GM12865 (cell line): ENCODE measurements at places on chromosomes 16 and 17.

GRCh38 chr17:6299275-6299674 lies 135.6 kb downstream of the AIPL1 start:
- DNase-seq, result no peak

- no peak for DNase-seq
Observed at GRCh38 chr16:71315269-71315668, 26.1 kb upstream of the CMTR2 start.

DNA sequence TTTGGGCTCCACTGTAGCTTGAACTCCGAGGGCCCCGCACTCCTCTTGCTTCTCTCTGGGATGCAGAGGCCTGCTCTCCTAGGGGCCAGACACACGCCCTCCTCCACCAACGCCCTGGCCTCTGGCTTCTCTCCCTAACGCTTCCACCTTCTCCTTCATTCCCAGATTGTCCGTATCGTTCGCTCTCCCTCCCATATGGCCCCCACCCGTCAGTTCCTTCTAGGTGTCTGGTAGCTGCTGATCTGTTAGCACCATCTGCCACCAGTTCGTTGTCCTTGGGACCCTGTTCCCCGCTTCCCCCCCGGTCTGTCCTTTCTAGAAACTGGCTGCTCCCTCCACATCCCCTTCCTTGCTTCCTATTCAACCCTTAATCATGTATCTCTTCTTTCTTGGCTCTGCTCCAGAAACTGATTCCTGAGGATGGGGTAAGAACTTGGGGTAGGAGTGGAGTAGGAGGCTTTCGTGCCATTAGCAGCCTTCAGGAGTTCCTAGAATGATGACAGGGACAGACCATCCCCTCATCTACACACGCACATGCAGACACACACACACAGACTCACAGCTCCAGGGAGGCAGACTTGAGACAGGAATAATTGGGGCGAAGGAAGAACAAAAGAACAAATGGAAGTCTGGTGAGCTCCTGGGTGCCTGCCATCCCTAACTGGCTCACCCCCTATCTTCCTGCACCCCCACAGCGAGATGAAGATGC lies 4.3 kb downstream of the ATP1B2 start:
- DNase-seq, result no peak

DNA sequence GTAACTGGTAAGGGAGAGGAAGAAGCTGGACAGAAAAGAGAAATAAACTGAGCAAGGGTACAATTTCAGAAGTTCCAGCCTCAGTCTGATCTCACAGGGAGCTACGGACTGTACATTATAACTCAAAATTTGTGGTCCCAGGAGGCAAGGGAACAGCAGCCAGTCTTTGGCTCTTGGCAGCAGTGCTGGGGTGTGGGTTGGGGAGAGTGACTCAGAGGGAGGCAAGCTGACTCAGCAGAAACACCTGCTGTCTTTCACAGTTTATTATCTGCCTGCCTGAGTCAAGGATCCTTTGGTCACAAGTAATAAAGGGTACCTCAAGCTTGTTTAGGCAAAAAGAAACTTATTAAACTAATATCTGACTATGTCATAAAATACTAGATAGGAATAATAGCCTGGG lies 73.5 kb upstream of the KIF2B start:
- DNase-seq, result no peak

DNA sequence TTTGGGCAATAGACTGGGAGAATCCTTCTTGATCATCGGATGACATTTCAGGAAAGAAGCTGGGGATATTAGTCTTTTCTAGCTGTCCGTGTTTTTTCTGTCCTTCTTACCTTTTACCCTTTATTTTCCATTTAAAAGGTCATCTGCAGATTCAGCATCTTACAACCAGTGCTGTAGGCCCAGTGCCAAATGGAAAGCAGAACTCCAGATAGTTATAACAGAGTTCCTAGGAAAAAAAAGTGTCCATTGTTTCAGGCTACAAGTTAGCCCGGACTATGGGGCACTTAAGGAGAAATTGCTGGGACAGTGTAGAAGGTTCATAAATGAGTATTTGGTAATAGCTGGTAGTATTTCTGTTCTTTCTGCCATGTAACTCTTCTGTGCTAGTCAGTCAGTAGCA lies 28.4 kb downstream of the LDHD start:
- no peak for DNase-seq

DNA sequence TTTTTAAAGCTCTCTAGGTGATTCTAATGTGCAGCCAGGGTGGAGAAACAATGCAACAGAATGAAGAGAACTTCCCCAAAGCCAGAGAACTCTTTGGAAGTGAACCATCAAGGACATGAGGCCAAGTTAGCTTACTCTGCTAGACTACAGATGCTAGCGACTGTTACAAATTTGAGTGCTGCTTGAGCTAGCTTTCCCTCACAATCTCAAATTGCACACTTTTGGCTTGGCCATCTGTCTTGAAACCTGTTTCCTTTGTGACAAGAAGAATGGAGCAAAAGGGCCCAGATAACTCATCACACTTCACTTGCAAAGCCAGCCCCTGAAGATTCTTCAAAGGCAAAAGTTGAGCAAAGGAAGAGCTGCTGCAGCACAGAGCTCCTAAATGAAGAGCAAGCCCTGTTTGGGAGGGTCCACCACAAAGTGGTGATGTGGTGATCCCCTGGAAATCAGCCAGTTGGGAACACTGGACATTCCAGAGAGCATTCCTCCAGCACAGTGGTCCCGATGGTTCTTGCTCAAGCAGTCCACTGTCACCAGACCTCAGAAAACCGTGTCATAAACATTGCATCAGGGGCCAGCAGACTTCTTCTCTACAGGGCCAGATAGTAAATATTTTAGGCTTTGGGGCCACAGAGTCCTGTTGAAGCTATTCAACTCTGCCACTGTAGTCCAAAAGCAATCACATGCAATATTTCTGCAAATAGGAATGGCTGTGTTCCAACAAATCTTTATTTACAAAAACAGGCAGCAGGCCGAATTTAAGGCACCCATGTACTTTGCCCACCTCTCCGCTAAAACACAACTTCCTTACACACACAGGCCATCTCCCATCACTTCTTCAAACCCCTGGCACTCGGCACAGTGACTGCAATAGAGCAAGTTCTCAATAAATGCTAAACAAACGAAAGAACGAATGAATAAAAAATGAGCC lies 21.2 kb downstream of the SLC39A11 start:
- no peak for DNase-seq

DNA sequence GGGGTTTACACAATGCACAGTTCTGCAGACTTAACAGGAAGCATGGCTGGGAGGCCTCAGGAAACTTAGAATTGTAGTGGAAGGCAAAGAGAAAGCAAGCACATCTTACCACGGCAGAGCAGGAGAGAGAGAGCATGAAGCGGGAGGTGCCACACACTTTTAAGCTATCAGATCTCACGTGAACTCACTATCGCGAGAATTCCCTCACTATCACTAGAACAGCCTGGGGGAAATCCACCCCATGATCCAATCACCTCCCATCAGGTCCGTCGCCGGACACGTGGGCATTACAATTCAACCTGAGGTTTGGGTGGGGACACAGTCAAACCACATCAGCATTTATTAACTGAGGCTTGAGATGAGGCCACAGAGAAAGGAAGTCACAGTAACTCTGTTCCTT lies 326.7 kb downstream of the C16orf95 start:
- DNase-seq, result peak; percentile 15

DNA sequence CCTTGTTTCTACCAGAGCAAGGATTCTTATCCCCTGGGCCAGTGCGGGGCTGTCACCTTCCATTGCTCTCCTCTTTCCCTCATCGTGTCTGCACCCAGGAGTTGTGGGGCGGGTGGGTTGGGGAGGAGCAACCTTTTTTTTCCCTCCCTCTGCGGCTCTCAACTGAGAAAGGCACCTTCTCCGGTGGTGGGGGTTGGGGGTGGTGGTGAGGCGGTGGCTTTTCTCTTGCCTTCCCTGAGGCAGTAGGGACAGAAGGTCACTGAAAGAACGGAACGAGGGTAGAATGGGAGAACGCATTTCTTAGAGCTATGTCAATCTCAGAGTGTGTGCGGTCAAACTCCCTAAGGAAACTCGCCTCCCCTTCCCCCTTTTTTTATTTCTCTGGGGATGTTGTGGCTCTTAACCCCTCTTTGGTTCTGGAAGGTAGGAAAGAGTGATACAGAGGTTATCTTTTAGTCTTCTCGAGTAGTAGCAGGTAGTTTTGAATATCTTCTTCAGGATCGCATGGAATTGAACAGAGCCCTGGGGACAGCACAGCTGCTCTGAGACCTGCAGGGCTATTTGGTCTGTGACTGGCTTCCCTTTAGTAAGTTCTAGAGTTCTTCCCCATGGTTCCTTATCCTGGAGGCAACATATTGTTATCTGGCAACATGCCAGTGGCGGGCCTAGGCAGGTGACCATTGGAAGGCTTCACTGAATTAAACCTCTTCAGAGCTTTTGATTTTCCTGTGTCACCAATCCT lies 994 bp downstream of the CLTC start:
- DNase-seq, result peak; percentile 69

DNA sequence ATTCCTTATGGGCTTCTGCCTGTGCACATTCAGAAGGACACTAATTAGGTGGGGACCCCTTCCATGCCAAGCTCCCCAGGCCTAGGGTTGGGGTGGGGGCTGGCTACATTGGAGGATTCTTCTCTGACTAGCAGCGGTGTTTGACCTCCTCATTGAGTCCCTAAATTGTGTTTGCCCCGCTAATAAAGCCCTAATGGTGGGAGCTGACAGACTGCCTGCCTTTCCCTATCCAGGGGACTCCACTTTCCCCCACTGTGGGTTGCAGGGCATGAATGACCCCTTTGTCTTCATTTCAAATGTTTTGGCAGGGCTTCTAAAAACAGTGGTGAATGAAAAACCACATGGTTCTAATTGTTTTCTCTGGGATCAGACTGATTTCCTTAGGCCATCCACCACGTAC lies 476.8 kb upstream of the CDH11 start:
- no peak for DNase-seq

GRCh38 chr17:59331929-59332748 lies 684 bp downstream of the YPEL2 start:
- DNase-seq, result peak; percentile 30

GRCh38 chr16:22018559-22018958 lies 10.6 kb downstream of the MOSMO start:
- no peak for DNase-seq

DNA sequence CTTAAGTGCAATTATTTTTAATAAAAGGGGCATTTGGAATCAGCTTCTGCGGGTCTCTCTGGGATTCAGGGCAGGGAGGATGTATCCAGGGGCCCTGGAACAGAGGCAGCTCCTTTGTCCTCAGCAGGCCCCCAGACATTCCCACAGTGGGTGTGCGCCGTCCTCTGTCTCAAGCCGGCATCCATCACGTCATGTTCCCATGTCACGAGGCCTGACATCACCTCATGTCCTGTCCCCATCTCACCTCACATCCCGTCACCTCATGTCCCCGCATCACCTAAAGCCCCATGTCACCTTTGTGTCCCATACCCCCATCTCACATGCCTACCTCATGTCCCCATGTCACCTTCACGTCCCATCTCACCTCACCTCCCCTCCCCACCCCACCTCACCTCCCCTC lies 18.5 kb downstream of the GAA start:
- DNase-seq, result no peak

- DNase-seq, result no peak
Observed at GRCh38 chr16:82302042-82302727, 132.2 kb upstream of the MPHOSPH6 start.

GRCh38 chr16:11609474-11610120 lies 22.9 kb upstream of the LITAF start:
- DNase-seq, result no peak

GRCh38 chr17:79407385-79407784 lies 203.5 kb downstream of the RBFOX3 start:
- DNase-seq, result no peak

- peak; percentile 47 for DNase-seq
Observed at GRCh38 chr16:68079626-68080344, 5.4 kb upstream of the NFATC3 start.

DNA sequence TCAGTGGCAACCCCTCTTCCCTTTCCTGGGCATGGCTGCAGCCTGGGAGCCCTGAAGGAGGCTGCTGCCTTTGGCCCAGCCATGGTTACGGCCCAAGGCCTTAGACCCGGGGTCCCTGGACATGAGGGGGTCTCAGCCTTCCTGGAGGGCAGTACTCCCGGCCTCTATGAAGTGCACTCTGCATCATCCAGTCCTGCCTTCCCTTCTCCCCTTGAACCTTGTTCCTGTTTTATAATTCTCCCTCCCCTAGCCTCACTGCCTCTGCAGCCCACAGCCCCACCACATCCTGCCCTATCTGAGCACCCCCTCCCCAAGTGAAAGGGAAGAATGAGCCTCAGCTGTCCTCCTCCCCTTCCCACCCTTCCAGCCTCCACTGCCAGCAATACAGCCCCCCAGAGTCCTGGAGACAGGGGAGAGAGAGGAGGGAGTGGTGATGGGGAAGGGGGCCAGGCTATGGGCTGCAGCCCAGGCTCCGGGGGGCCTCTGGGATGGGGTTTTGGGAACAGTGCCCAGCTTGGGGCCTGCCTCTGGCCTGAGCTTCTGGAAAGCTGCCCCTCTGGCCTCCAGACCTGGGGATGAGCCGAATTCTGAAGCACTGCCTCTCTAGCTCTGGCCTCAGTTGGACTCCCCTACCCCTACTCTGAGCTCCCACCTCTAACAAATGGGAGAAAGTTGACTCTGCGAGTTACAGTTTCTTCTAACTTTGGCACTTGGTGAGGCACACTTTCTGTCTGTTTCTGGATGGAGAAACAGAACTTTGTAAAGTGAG lies 7.6 kb downstream of the CCR7 start:
- DNase-seq, result peak; percentile 3

- DNase-seq, result no peak
Observed at GRCh38 chr17:7282752-7283321, 1.3 kb downstream of the SLC2A4 start.

GRCh38 chr17:6675201-6675825 lies 23.8 kb downstream of the C17orf100 start:
- DNase-seq, result no peak

DNA sequence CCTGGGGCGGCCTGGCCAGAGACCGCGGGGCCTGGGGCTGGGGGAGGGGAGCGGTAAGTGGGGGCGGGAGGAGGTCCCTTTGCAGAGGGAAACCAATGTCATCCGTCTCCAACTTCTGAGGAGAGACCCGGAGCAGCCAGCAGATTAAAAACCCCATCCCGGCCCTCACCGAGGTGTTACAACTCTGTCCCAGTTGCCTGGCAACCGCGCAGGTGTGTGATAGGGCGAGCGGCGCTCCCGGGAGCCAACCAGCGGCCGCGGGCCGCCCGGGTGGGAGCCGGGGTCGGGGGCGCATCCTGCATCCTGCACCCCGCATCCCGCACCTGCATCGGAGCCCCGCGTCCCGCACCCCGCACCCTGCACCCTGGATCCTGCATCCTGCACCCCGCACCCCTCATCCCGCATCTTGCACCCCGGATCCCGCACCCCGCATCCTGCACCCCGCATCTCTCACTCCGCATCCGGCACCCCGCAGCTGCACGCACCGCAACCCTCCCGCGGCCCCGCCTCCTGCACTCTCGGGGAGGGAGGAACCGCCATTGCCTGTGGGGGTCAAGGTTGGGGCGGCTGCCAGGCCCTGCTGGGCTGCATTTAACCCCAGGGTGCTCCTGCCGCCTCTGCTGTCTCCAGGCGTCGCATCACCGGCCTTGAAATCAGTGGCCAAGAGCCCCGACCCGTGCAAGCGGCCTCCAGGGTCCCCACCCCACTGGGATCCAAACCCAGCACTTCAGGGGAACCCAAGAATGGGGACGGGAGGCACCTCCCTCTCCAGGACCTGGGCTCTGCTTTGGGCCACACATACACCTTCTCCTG lies 47.3 kb downstream of the RTN4RL1 start:
- DNase-seq, result no peak
